ENCODE measurements at places on chromosomes 5 and 9. TPM values are rescaled to one million over a fixed set of nuclear protein-coding genes. Genes with fewer than 3 reads are reported as not detected.

The SEMA6A gene
- total RNA-seq = 1.6 TPM

The TMEM215 gene
- not detected for total RNA-seq

The HAPLN1 gene
- 0.13 TPM for total RNA-seq

The GPR151 gene
- not detected for total RNA-seq

The CBY3 gene
- not detected for total RNA-seq

The UBE2QL1 gene
- 0.07 TPM for total RNA-seq

The PCDHGA12 gene
- total RNA-seq = 10.8 TPM

All from thoracic aorta endothelial cell (primary cell).